Activated naive CD4-positive, alpha-beta T cell (primary cell): ENCODE measurements at places on chromosomes 16 and 17.

- no peak for DNase-seq
These were observed 488.9 kb downstream of the CDH13 start for GRCh38 chr16:83115491-83116232.

DNA sequence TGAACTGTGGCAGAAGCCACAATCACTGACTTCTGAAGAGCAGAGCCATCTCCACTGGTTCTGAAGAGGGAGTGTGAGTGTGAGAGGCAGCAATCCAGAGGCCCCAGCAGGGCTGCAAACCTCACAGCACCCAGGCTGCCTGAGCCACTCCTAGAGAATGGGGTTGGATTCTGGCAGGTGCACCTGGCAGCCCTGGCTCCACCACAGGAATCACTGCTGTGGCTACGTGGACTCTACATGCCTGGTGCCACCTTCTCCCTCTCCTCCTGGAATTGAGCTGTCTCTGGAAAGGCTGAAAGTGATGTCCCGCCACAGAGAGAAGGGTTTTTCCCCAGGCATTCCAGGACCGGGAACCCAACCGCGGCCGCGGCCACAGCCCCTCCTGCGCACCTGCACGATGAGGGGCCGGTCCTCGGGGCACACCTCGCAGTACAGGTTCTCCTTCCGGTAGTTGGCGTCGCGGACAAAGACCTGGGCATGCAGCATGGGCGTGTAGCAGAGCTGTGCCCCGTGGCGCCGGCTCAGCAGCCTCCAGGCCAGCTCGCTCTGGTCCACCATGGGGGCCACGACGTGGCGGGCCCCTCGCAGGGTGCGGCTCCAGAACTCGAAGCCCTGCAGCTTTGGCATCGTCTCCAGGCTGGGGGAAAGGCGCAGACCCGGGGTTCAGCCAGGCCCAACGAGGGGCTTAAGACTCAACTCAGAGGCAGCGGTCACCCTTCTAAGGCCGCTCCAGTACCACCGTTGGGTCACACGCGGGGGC lies 991 bp downstream of the DUS1L start:
- DNase-seq = no peak

DNA sequence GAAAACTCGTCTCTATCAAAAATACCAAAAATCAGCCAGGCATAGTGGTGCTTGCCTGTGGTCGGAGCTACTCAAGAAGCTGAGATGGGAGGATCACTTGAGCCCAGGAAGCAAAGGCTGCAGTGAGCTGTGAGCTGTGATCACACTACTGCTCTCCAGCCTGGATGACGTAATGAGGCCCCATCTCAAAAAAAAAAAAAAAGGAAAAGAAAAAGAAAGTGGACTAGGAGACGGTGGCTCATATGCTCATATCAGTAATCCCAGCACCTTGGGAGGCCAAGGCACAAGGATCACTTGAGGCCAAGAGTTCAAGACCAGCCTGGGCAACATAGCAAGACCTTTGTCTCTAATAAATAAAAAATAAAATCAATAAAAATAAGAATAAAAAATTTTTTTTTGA lies 8.8 kb upstream of the SUMO2 start:
- DNase-seq = no peak

DNA sequence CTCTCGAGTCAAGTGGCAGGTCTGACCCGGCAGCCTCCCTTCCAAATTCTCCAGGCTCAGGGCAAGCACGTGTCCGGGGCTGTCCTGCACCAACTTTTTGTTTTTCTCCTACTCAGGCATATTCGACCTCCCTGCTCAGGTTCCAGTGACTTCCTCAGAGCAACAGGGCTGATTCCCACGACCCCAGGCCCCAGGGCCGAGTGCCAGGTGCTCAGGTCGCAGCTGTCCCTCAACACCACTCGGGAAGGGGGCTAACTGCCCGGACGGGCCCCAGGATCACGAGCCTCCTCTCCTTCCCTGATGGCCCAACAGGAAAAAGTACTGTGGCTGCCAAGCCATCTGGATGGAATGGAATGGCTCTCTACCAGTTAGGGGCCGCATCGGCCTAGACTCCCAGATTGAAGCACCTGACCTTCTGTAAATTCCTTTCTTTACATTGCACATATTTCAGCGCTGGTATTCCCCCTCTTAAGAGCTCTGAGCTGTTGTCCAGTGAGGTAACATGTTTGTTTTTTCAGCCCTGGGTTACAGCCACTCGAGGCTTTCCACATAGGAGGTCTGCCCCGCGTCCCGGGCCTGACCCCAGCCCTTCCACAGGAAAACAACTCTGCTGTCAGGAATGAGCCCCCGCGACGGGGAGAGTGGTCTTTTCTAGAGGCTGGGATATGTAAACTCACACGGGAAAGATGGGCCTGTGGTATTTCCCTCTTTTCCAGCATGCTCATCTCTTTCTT lies 25.0 kb downstream of the NXN start:
- DNase-seq = no peak

GRCh38 chr17:68782789-68783188 lies 172.4 kb downstream of the ABCA8 start:
- DNase-seq = no peak

GRCh38 chr16:75541236-75541635 lies 5.3 kb upstream of the CHST5 start:
- no peak for DNase-seq

- DNase-seq = no peak
These were observed 158.6 kb upstream of the CDH5 start for GRCh38 chr16:66207883-66208265.

- no peak for DNase-seq
These were observed 140.0 kb downstream of the CHD9NB start for GRCh38 chr16:52912565-52913173.

DNA sequence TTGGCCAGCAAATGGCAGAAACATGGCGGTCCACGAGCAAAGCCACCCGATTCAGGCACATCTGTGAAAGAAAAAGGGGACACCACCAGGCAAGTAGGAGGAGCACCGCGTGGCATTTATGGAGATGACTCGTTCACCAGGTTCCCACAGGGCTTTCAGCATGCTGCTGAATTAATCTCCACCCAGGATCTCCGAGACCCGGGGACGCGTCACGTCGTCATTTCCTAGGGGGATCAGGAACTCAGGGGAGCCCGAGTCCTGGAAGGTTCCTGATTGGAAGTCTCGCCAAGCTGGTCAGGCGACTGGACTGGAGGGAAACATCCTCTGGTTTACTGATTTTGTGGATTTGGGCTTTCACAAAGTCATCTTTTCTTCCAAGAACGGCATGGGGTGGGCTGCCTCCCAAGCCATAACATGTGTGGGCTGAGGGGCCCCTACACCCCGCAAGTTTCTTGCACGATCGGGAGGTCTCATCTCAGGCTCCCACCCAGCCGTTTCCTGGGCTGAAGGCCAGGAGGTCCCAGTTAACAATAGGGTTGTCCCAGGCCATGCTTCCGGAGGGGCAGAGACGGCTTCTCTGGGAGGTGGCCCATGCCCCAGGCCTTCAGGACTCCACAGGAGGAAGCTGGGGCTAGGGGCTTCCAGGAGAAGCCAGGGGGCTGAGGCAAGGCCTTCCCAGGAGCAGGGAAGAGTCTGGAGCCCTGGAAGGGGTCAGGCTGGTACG lies 645 bp downstream of the DNAH17 start:
- no peak for DNase-seq

GRCh38 chr17:15124746-15125145 lies 140.4 kb downstream of the PMP22 start:
- DNase-seq = no peak

- DNase-seq = no peak
These were observed 32.6 kb upstream of the ZNF469 start for GRCh38 chr16:88349903-88350900.

DNA sequence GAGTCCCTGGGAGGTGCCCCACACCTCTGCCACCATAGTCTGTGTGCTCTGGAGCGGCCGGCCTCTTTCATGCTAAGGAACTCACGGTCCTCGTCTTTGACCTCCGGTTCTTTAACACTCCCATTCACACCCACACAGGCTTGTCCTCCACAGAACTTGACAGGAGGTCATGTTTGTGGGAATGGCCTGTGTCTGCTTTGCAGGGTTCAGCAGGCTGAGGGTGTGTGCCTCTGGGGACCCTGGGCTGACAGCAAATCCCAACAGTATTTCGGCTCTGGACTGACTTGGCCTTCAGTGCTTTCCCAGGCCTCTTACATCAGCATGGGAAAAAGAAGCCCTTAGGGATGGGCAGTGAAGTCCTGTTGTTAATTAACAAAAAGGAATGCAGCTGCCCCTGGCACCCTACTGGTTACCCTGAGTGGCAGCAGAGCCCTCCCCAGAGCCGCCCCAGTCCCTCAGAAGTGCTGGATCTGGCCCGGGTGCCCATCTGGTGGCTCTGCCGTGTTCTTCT lies 35.4 kb upstream of the ADORA2B start:
- DNase-seq = no peak

DNA sequence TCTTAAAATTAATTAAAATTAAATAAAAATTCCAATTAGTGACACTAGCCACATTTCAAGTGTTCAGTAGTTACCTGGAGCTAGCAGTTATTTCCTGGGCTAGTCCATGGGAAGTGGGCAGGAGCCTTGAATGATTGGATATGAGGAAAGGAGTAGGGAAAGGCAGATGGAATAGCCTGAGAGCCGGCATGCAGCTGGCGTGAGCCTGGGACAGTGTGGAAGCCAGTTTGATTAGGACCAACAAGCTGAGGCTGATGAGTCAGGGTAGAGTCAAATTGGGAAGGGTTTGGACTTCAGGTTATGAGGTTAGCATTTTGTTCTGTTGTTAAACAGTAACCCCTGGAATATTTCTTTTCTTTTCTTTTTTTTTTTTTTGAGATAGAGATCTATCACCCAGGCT lies 15.3 kb upstream of the GNA13 start:
- no peak for DNase-seq

- no peak for DNase-seq
These were observed 27.6 kb downstream of the HEATR9 start for GRCh38 chr17:35841101-35841500.

DNA sequence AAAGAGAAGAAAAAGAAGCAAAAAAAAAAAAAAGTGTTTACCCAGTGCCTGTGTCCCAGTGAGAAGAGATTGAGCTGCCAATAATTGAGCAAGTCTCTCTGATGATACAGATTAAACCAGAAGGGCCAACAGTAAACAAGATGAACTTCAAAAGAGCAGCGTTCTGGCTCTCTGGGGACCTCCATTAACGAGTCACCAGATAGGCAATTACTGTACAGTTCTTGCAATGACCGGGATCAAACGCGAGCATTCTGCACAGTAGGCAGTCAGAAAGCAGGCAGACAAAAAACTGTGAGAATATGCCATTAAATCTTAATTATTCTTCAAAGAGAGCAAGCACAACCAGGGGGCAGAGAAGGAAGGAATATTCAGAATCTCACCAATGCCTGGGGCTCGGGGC lies 626.1 kb downstream of the TMEM114 start:
- no peak for DNase-seq

- no peak for DNase-seq
These were observed 40.7 kb upstream of the CBFA2T3 start for GRCh38 chr16:89017543-89018281.

DNA sequence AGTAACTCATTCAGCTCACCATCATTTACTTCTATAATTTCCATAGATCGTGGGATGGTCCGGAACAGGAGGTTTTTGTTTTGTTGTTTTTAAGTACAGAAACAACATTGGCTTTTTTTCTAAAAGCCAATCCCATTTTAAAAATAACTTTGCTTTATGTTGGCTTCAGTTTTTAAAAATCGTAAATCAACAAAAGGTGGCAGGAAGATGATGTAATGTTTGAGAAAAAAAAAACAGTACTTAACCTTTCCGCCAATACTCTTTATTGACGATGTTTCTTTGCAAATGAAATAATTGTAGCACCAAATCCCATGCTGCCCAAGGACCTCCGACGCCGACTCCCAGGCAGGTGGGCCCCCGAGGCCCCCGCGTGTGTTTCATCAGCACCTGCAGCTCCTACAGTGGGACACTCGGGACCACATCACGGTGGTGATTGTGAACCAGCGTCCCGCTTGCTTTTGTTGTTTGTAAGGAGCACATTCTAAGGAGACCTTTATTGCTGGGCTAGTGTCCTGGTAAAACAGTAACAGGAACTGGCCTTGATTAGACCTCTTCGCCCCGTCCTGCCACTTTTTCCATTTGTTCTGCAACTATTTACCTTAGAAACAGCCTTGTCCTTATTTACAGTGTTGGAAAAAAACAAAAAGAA lies 140.2 kb upstream of the CHMP6 start:
- DNase-seq = no peak

- DNase-seq = no peak
These were observed 158.3 kb downstream of the NTN1 start for GRCh38 chr17:9179602-9180001.
